ENCODE measurements at places on chromosomes 12 and 14.

DNA sequence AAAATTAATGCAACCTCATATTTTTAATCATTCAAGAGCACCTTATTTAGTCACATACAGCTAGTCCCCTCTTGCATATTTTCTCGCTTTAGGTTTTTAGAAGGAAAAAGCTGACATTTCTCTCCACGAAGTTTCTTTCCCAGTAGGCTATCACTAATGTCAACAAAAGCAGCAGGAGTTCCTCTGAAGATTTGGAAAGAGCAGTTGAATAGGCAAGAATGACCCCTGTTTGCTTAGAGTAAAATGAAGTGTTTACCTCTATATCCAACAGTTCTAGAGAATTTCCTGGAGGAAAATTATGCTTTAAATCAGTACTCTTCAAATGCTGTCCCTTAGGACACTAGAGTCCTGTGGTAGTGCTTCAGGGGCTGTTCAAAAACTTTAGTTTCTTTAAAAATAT, 188.1 kb upstream of the PRKD1 start:
- DNase-seq: no peak

- DNase-seq: no peak
Observed at GRCh38 chr14:68702135-68702534, 90.7 kb downstream of the ZFP36L1 start.

DNA sequence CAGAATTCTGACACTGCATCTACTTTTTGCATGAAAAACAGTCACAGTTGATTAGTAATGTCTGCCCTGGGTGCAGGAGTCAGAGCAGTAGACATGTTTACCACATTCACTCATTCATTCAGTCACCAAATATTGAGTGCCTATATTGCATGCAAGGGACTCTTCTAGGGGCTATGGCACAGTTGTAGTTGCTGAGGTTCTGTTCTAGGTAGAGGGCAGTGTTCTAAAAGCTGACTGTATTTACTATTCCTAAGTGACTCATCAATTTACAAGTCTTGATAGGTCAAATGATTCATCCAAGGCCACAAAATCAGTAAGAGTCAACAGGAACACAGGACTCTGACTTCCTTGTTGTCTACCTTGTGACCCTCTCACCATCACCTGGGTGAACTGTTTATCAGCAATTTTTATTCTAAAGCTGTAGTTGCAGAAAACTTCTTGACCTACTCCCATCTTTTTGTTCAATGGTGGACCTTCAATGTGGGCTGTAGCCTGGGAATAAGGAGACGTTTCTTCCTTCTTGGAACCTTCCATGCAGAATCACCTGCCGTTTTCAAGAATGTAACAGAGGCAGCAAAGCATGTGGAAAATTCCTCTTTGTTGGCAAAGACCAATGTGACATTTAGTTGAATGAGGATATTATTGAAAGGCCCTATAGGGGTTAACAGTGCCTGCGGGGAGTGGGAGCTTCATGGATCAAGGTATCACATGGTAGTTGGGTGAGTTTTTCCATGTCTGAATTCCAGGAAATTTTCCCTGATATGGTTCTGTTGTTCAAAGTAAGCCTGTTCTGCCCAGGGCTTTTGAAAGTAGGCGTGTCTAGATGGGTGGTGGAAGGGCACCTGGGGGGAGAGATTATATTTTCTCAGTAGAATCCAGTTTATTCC, 223.2 kb downstream of the KTN1 start:
- no peak for DNase-seq

GRCh38 chr12:42144408-42145196, at the start of gene GXYLT1:
GXYLT1 (minus strand) TSS chr12:42144874; CDS start chr12:42144646, 228 bp downstream.
- peak; percentile 93 for DNase-seq

DNA sequence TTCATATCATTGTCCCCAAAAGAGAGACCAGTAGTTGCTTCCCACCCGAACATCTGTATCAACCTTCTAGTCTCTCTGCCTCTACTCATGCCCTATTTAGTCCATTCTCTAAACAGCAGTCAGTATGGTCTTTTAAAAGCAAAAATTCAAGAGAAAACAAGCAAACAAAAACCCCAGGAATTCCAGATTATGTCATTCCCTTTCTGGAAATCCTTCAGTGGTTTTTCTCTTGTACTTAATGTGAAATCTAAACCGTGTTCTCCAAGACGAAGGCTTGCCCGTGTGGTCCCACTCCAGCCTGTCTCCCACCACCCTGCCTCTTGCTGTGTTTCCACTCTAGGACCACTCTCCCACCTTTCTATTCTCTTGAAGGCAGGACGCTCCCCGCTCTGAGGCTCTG, 90.8 kb downstream of the TMEM30B start:
- no peak for DNase-seq

DNA sequence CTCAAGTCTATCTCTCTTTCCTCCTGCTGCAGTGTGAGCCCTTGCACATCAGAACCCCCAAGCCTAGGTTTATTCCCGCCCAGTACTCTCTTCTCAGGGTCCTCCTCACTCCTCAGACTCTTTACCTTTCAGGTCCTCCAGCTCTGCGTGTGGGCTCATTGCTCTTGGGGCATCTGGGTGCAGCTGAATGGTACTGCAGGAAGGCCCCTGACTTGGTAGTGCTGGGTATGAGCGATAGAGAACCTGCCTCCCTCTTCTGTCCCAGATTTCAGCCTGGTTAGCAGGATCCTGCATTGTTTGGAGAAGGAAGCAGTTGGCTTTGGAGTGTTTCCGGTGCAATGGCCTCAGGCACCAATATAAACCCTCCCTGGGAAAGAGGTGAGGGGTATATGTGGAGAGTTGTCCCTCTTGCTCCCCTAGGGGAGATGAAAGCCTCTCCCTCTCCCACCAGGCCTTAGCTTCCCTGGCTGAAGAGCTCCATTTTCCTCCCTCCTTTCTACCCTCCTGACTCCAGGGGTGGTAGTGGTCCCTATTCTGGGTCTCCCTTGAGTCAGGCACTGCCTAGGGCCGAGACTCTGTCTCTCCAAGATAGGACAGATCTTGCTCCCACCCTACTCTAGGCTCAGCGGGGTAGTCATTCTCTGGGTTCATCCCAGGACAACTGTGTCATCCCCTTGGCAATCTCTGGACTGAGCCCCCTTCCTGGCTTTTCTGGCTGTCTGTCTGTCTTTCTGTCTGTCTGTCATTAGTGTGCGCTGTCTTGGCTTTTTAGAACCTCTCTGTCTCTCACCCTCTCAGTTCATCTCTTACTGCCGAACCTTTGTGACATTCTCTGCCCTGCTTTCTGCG, 3.8 kb downstream of the LRP1 start:
- no peak for DNase-seq

DNA sequence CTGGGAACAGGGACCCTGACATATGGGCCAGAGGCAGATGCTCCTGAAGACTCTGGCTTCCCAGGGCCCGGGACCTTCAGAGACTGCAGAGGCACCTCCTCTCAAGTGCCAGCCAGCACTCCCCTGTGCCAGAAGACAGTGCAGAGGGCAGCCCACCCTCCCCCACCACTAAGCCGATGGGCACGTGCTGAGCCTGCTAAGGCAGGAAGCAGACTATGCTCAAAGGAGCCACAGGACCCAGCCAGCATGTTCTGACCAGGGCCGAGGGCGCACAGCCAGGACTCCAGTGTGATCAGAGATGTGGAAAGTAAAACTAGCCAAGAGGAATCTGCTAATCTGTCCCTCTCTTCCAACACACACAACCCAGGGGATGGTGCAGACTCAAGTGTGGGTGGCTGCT, 29.8 kb downstream of the DIO3 start:
- DNase-seq: no peak

DNA sequence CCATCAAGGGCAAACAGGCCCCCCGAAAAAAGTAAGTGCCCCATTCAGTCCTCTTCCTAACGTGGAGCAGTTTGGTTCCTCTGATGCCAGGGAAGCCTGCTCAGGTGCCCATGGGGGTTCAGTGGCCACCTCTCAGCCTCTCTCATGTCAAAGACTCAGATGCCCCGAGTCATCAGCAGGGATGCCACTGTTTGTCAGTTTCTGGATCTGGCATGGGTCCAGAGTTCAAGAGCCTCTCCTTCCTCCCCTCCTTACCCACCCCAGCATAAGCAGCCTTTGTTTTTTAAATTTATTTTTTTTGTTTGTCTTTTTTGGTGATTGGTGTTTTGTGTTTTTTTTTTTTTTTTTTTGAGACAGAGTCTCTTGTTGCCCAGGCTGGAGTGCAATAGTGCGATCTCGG, 11.3 kb downstream of the KMT5A start:
- DNase-seq: no peak

DNA sequence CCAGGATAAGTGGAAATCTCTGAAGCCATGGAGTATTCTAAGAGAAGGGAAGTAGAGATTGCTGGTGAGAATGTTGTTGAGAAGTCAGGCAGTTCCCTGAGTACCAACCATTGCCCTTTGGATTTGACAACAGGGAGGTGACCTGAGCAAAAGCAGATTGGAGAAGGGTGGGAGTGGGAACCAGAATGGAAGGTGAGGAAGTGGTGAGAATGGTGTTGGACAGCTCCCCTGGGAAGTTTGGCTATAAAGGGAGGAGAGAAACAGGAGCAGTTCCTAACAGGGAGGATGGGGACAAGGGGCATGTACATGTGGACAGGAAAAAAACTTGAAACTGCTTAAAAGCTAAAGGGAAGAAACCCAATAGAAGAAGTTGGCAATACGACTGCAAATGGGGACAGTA, 198.1 kb downstream of the ETV6 start:
- no peak for DNase-seq

DNA sequence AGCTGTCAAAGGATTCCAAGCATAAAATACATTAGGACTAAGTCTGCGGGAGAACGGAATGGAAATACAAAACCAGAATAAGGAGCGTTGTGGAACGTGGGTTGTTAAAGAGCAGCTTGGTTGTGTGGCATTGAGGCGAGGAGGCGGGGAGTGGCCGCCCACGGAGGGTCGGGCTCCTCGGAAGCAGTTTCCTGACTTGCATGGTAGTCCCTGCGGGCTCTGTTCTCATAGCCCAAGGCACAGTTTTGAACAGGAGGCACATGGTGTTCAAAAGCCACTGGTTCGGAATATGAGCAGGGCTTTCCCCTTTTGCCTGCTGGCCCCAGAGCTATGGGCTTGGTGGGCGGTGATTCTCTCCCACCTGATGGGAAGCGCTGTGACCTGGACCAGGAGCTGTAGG, 12.2 kb downstream of the DDX51 start:
- no peak for DNase-seq

DNA sequence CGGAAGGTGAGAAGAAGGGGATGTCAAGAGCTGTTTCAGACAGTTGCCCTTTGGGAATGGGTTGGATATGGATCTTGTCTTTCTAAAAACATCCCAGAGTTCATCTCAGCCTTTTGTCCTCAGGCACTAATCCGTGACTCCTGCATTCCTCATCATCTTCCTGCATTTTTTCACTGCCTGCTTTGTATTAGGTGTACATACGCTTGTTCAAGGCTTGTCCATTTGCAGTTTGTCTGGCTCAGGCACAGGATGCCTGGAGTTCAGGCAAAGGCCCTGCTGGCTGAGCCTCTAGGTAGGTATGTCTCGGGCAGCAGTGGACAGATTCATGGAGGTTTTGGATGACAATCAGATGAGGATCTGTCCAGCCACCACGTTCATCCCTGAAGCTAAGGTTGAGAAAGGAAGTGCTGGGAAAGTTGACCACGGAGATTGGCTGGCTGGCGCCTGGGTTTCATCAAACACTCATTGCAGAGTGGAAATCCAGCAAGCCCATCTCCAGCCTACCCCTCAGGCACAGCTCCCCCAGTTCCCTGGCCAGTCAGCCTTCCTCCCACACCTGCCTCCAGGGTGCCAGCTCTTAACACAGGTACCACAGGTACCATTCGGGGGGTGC, 12.4 kb upstream of the TMEM106C start:
- no peak for DNase-seq

DNA sequence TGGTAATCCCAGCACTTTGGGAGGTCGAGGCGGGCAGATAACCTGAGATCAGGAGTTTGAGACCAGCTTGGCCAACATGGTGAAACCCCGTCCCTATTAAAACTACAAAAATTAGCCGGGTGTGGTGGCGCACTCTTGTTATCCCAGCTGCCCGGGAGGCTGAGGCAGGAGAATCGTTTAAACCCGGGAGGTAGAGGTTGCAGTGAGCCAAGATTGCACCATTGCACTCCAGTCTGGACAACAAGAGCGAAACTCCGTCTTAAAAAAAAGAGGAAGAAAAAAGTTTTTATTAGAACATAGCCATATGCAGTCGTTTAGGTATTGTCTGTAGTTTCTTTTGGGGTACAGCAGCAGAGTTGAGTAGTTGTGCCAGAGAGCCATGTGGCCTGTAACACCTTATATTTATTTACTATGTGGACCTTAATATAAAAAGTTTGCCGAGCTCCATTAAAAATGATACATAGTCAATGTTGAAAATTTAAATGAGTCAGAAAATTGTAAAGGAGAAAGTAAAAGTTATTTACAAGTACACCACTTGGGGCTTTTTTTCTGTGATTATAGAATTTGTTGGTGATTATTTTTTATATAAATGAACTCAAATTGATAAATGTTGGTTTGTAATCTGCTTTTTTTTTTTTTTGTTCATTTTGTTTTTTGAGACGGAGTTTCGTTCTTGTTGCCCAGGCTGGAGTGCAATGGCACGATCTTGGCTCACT, 2.2 kb downstream of the ADIPOR2 start:
- no peak for DNase-seq

GRCh38 chr12:11486623-11487444, 91.5 kb upstream of the PRB2 start:
- peak; percentile 63 for DNase-seq

DNA sequence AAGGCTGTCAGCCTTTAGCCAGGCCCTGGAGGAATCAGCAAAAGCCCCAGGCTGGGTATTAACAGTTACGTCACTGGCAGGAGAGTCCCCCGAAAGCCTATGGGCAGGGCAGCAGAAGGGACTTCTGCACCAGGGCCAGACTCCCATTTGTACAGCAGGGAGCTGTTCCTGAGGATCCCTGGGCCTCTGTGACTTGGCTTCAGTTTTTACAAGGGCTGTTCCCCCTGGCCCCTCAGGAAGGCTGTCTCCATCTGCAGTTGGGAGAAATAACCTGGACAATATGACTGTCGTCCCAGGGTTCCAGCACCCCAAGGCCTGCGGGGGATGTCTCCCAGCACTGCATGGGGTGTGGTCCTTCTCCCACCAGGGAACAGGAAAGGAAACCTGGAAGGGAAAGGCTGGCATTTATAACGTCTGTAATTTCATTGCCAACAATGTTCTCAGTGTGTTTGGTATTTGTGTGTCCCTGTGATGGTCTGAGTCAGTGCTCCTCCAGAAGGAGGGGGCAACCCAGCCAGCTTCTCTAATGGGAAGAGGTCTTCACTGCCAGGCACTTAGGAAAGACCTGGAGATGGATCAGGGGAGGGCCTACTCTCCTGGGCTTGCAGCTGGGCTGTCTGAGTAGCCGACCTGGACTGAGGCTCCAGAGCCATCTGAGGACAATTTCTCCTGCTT, 42.4 kb downstream of the ERH start:
- DNase-seq: no peak

All from left hindlimb (tissue), 1 donor.